ENCODE measurements at places on chromosomes 3 and 15.

DNA sequence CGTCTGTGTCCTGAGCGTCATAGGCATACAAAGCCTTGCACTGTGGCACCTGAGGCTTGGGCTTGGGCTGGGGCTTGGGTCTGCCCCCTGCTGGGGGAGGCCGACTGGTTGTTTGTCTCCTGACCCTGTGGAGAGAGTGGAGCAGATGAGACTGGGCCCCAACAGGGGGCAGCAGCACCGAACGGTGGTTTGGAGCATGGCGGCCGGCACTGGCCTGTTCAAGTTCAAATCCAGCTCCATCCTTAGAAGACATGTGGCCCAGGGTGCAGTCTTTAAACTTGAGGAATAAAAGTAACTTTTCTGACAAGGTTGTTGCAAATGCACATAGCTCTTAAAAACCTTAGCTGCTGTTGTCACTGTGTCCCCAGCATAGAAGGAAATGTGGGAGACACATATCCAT lies 33.3 kb downstream of the CCNB2 start:
- DNase-seq: peak; percentile 18

DNA sequence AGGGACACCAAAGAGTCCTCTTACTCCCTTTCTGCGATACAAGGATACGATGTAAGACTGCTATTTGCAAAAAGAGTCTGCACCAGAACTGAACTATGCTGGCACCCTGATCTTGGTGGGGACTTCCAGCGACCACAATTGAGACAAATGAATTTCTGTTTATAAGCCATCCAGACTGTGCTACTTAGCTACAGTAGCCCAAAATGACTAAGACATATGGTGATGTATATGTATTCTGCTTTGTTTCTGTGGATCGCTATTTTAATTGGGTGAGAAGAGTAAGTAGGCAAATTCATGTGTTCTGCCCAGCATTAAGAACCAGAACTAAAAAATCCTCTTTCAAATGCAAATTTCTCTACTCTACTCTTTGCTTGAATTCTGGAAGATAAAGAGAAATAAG lies 720.9 kb downstream of the DIPK2A start:
- no peak for DNase-seq

DNA sequence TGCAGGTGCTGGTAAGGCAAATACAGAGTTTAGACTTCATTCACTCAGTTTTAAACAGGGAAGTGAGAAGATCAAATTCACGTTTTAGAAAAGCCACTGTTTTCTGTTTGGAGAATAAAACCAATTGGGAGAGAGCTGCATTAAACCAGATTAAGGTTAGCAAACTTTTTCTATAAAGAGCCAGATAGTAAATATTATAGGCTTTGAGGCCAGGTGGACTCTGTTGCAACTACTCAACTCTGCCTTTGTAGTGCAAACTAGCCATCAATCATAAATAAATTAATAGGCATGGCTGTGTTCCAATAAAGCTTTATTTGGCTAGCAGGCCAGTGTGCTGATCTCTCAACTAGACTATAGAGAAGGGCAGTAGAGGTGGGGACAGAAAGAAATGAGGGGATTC lies 33.5 kb downstream of the SUCLG2 start:
- DNase-seq: no peak

DNA sequence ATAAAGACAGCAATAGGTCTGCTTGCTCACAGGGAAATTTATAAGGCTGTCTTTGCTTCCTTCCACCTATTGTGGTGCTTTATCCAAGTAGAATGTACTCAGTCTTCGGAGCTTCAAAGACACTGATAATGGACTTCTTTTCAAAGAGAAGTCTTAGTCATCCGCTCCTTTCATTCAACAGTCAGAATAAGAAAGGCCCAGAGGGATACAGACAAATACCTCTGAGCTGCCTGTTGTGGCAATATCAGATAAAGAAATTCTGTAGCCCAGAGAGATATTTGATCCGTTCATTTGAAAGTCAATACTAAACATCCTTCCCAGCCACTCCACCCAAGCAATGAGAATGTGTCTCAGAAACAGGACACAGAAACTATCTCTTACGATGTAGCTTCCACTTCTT lies 110.0 kb downstream of the FHIT start:
- DNase-seq: no peak

DNA sequence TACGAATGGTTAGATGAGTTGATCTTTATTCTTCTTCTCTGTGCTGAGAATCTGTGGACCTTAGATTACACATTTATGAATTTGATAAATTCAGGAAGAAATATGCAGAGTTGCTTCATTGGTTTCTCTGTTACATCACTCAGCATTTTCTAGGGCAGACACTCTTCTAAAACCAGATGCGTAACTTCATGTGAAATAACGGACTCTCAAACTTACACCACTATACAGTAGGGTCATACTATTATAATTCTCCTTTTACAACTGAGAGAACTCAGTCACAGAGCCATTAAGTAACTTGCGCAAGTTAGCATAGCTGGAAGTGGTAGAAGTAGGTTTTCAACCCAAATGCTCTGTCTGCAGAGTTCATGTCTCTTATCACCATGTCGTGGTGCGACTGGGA lies 5.7 kb downstream of the TMEM207 start:
- no peak for DNase-seq

- no peak for DNase-seq
Observed at GRCh38 chr15:85031086-85031943, 49.7 kb downstream of the PDE8A start.

GRCh38 chr15:74322558-74323180 lies 44.8 kb downstream of the CYP11A1 start:
- peak; percentile 12 for DNase-seq

- no peak for DNase-seq
Observed at GRCh38 chr3:186618318-186618938, 5.6 kb downstream of the AHSG start.

- no peak for DNase-seq
Observed at GRCh38 chr3:188343894-188344293, 189.9 kb downstream of the LPP start.

GRCh38 chr3:130950124-130950523 lies 56.2 kb downstream of the ATP2C1 start:
- no peak for DNase-seq

DNA sequence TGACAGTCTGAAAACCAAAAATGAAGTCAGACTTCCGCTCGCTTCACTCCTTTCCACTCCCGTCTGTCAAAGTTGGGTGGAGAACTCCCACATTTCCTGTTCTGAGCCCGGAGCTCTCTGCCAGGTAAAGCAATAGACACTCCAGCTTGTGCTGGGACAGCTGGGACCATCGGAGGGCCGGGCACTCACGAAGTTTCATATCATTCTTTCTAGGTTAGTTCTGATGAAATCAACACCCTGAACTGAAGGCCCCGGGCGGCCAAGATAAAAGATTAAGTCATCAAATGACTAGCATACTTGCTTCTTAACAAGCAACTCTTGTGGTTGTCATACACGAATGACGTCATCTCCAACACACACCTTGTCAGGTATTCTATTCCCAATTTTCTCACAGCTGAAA lies 42.1 kb downstream of the MAGI1 start:
- DNase-seq: no peak

DNA sequence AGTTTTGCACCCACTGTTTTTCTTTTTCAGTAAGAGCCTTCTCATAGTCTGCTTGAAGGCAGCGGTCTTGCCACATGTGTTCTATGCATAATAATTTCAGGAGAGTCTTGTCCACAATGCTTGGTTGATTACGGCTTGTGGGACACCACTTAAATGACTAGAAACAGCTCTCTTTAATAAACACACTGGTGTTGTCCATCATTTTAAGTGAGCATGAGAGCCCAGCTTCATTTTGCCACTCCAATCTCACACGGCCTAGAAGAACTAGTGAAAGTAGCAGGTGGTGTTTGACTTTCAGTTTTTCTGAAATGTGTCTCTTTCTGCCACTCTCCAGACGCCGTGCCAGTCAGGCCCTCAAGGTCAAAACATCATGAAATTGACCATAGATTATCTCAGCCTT lies 292.1 kb downstream of the LPP start:
- DNase-seq: no peak

- DNase-seq: no peak
Observed at GRCh38 chr3:99931059-99931458, 113.4 kb downstream of the CMSS1 start.
